Stimulated activated naive B cell treated with anti-CD40 and anti-IgM and Interleukin-4, amounts not matched to agents 10 μg/mL and 1 μg/mL and 100 μg/mL, for 72 hours (primary cell): ENCODE measurements at places on chromosomes 16 and 17.

DNA sequence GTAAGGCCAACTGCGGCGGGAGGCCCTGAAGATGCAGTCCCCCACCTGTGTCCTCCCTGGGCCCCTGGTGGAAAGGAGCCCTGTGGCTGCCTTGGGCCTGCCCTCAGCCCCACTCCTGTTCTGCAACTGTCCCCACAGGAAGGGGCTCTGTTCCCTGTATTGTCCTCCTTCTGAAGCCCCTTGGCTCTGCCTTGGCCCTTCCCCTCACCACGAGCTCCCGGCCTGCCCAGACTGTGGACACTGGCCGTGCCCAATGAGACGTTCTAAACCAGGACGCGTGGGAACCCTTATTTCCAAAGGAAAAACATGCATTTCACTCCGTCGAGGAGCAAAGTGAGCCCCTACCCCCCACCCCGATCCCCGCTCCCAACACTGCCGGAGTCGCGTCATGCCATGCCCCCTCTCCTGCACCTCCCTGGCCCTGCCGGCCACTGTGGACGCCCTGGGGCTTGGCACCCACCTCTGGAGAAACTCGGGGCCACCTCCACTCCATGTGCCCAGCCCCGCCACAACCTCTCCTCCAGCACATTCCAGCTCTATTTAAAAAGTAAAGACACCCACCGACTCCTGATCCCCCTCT is 13.5 kb upstream of the PNPO start:
- no peak overlapping the region for H3K4me3 ChIP-seq
- H3K27me3 ChIP-seq: no peaks in the 10 kb centered on the region
- peaks cover 2% of the 10 kb centered on the region for H3K4me1 ChIP-seq
- no peak for DNase-seq

- H3K36me3 ChIP-seq: peaks cover 62% of the 10 kb centered on the region
- no peak overlapping the region for H3K4me3 ChIP-seq
- no peak for DNase-seq
- no peaks in the 10 kb centered on the region for H3K27me3 ChIP-seq
These were observed 17.3 kb upstream of the TBKBP1 start for GRCh38 chr17:47676510-47677165.

DNA sequence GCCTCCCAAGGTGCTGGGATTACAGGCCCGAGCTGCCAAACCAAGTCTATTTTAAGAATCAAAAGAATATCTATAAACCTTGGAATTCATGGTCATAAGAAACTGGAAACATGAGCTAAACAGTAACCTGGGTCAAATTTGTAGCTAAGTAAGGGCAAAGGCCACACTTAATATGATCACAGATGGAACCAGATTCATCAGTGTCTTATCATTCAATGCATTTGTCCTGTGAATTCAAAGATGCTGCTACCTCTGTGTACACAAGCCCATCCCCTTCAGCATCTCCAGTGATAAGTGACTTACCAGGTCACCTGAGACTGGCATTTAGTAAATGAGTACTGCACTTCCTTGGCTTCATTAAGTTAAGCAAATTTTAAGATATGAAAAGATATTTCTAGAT is 108.1 kb downstream of the SSH2 start:
- no peaks in the 10 kb centered on the region for H3K36me3 ChIP-seq
- DNase-seq: no peak
- no peak overlapping the region for H3K4me3 ChIP-seq
- no peaks in the 10 kb centered on the region for H3K4me1 ChIP-seq

GRCh38 chr17:9726291-9726690 is 65.1 kb downstream of the DHRS7C start:
- H3K4me3 ChIP-seq: no peak overlapping the region
- no peak overlapping the region for H3K27ac ChIP-seq
- peaks cover 2% of the 10 kb centered on the region for H3K4me1 ChIP-seq

GRCh38 chr17:3007651-3008121 is 55.7 kb downstream of the OR1D5 start:
- no peak overlapping the region for H3K4me3 ChIP-seq
- H3K36me3 ChIP-seq: peaks cover 4% of the 10 kb centered on the region
- H3K4me1 ChIP-seq: peaks cover 30% of the 10 kb centered on the region
- H3K27ac ChIP-seq: no peak overlapping the region
- no peak for DNase-seq

DNA sequence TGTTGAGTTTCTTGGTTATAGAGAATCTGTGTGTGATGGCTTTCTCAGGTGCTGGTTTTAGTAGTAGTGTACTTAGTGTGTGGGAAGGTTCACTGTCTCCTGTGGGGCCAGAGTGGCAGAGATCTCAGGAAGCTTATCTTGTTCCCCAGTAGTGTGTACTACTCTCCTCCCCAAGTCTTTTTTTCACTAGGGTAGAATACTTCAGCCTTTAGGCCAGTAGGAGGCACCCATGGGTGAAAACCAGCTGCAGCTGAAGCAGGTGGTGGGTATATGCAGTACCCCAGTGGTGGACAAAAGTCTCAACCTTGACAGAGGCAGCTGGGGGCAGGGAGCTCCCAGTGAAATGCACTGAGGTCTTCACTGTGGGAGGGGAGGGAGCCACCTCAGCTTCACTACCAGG is 109.9 kb downstream of the PHKB start:
- H3K4me1 ChIP-seq: peaks cover 52% of the 10 kb centered on the region
- no peak overlapping the region for H3K27ac ChIP-seq
- H3K36me3 ChIP-seq: peaks cover 66% of the 10 kb centered on the region
- DNase-seq: no peak
- H3K4me3 ChIP-seq: no peak overlapping the region
